ENCODE measurements at places on chromosomes 11 and 22.
A peak's percentile ranks its signal among the peaks of the same experiment; 100 is the strongest.

- DNase-seq, result no peak
Measured at GRCh38 chr11:7332962-7333361, 81.3 kb downstream of the SYT9 start.

DNA sequence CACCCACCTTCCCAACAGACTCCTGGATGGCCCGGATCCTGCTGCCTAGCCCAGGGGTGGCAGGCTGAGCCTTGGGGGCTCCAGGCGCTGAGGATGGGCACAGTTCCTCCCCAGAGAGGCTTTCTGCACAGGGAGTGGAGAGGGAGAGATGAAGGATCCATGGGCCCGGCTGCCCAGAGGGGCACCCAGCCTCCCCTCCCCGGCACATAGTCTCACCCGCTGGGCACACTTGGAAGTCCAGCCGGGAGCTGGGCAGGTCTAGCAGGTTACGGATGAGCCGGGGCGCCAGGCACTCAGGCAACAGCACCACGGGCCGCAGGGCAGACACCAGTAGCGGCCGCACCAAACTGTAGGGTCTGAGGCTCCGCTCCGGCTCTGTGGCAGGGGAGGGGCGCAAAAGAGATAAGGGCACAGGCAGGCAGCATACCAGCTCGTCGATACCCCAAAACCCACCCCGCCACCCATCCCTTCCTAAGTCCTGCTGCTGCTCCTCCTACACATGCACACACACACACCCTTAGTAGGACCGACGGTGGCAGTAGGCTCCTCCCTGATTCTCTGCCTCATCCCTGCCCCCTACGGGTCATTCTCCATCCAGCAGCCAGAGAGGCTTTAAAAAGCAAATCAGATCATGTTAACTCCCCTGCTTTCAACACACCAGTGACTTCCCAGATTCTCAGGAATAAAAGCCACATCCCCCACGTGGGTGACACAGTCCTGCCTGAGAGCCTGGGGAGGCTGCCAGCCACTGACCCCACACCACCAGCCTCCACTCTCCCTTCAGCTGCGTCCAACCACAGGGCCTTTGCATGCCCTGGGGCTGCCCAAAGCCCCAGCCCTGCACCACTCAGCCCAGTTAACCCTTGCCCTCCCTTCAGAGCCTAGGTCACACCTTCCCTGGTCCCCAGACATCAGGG, 6.5 kb upstream of the MFNG start:
- DNase-seq, result peak; percentile 55

- no peak for DNase-seq
Measured at GRCh38 chr11:128146926-128147605, 440.3 kb downstream of the ETS1 start.

DNA sequence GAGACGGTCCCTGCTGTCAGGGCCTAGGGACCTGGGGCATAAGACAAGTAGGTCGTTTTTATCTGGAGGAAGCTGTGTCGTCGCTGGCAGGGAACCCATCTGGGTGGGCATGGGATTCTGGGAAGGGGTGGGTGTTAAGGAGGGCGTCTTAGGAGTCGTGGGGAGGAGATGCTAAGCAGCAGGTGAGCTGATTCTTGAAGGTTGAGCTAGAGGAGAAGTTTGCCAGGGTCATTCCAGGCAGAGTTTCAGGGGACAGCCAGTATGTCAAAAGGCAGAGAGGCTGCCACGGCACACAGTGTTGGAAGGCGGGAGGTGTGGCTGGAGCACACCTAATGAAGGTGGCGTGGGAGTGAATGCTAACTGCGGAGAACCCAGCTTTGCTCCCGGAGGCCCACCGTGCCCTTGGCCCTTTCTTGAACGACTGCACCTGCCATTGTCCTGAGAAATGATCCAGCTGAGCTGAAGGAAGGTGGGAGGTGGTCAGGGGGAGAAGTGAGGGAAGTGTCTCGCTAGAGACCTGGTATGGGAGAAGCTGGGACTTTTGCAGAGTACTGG, 1.3 kb downstream of the FAM118A start:
- DNase-seq, result no peak

DNA sequence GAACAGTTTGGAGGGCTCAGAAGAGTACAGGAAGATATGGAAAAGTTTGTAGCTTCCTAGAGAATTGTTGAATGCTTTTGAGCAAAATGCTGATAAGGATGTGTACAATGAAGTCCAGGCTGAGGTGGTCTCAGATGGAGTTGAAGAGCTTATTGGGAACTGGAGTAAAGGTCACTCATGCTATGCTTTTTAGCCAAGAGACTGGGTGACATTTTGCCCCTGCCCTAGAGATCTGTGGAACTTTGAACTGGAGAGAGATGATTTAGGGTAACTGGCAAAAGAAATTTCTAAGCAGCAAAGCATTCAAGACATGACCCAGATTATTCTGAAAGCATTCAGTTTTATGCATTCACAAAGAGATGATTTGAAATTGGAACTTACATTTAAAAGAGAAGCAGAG, 27.9 kb upstream of the CABP2 start:
- no peak for DNase-seq

DNA sequence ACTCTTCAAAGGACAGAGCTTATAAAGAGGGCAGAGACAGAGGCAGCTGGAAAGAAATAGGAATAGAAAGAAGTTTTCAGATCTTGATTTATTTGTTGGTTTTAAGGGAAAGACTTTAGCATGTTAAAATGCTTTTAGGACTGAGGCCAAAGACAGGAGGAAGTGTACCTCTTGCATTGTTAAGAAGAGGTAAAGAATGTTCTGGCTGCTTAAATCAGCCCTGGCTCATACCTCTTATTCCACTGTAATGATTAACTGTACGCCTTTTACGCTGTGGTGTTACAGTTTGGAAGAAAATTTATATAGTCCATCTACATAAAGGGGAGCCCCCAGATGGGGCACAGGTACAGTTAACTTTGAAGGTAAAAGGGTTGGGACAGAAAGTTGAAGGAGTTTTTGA, 10.1 kb upstream of the MPZL2 start:
- DNase-seq, result no peak

DNA sequence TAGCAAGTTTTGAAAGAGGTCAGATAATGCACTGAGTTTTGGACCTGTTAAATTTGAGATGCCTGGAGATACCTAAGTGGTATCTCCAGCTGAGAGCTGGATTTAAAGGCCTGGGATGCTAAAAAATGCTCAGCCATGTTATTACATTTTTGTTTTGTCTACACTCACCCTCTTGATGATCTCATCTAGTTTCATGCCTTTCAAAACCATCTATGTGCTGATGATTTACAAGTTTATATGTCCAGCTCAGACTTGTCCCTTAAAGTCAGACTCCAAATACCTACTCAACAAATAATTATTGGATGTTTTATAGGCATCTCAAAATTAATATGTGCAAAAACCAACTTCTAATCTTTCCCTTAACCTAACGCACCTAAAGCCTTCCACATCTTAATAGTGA, 103.6 kb upstream of the OR9G4 start:
- DNase-seq, result no peak

GRCh38 chr11:8671193-8671612, 11.3 kb downstream of the TRIM66 start:
- DNase-seq, result no peak

DNA sequence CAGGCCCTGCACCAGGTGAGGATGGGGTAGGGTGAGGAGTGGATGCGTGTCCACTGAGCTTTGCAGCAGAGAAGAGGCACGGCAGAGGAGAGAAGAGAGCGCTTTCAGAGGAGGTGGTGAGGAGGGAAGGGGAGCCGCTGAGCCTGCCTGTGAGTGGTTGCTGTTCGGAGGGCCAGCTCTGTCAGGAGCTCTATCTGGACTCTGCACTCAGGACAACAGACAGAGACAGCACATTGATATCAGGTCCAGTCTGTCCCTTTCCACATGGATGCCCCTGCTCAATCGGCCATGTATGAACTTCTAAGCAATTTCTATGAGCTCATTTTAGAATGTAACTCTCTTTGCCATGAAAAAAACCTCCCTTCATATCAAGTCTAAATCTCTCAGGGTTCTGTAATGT, 158.6 kb downstream of the KIRREL3 start:
- DNase-seq, result no peak

GRCh38 chr22:37256075-37256726, 12.1 kb upstream of the RAC2 start:
- DNase-seq, result no peak

GRCh38 chr11:85475660-85476517, 151.3 kb downstream of the DLG2 start:
- no peak for DNase-seq
